CD4-positive, alpha-beta T cell treated with Interleukin-12 subunit alpha and Interleukin-12 subunit beta, for 1 hour (primary cell): ENCODE measurements at places on chromosomes 11 and 22.

- no peak for DNase-seq
Measured at GRCh38 chr11:120261931-120262330, 22.0 kb downstream of the POU2F3 start.

GRCh38 chr22:45476814-45477213, 25.9 kb upstream of the FBLN1 start:
- DNase-seq = no peak

DNA sequence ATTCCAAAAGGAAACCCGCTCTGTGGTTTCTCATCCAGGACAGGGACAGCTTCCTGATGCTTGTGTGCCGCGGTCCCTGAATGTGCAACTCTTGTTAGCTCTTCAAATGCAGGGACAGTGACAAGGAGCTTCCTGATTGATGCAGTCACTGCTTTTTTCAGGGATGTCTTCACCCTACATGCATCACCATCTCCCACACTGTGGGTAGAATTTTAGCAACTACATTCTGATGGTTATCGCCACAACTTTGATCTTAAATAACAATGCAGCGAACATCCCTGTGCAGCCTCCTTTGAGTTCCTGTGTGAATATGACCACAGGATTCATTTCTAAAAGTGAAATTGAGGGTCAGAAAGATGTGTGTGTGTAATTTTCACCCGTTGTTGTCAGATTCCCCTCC, 115.0 kb downstream of the GGTLC2 start:
- DNase-seq = peak; percentile 21

- DNase-seq = no peak
Measured at GRCh38 chr11:28133146-28133545, 25.0 kb downstream of the METTL15 start.

DNA sequence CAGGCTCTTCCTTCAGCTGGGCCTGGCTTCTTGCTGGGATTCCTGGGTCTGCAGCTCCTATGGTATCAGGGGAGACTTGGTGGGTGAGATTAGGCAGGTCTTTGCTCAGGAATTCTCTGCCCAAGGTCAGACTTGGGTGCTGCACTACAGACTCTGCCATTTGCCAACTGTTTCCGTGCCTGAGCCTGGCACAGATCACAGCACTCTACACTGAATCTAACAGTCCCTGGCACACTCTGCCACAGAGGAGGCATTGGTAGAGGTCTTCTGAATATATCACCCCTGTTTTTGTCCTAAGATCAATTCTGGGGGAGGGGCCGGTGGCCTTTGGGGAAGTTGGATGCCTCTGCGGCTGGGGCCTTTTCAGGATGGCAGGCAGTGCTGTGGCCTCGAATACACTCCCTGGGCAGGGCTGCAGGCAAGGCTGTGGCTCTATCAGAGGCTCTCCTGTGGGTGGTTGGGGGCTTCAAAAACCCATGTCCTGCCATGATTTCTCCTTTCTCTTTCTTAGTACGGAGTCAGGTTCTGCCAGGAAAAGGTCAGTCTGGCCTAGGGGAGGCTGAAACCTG, 115.0 kb upstream of the NARS2 start:
- DNase-seq = no peak

DNA sequence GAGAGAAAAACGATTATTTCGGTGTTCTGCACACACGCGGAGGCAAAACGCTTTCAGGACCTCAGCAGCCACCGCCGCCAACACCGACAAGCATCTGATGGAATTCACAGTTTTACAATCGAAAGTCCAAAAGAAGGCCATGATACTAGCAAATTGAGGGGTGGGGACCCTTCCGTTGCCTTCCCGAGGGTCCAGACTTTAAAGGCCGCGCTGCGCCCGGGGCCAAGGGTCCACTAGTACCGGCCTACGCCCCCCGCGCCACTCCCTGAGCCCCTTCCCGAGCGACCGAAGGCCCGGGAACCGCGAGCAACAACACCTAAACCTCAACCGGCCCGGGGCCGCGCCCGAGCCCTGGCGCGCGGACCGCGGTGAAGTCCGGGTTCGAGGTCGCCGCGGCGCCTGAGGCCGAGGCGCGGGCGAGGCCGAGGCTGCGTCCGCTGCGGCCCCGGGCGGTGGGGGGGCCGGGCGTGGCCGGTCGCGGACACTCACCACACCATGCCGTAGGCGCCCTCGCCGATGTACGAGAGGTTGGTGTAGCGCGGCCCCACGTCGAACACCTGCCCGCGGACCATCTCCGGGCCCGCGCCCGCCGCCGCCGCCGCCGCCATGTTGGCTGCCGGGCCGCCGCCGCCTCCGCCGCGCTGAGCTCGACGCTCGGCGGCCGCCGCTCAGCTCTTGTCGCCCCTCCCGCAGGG, 465 bp downstream of the MAPK1 start:
- DNase-seq = peak; percentile 28

DNA sequence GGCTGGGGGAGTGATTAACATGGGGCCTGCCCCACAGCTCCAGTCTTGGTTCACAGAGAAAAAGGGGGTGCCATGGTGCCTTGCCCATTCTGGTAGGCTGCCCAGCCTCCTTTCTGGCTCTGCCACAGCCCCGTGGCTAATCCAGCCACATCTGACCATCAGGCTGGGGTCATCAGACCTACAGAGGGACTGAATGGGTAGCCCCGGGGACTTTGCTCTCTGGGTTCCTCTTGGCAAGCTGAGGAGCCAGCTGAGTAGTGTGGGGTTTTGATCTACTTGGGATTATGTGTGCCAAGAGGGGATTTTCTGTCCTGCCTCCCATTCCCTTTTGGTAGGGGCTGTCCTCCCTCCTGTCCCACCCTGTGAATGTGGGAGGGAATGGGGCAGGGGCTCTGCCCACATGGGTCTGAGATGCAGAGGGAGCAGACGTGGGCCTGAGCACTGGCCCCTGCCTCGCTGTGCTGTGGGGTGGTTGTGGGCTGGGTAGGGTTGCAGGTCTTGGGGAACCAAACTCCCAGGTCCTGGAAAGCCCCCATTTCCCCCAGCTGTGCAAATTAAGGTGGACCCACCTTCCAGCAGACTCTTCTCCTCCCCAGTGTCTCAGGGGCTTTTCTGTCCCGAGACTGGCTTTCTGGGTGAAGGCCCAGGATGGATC, 32.0 kb downstream of the CD82 start:
- no peak for DNase-seq

- no peak for DNase-seq
Measured at GRCh38 chr11:43746670-43747069, 66.1 kb downstream of the HSD17B12 start.

DNA sequence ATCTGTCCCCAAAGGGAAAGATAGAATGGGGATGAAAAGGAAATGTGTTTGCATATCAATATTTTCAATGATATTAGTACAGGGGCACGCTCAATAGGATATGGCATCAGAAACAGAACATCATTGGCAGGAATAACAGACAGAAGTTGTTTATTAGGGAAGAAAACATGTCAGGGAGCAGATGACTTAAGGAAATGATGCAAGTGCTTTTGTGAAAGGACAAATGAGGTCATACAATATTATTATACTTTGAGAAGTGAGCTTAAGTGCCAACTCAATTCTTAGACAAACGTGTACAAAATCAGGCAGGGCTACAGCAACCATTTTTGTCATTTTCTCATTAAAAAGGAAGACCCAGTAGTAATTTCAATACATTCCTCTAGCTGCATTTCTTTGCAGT, 388.4 kb downstream of the SOX6 start:
- DNase-seq = no peak

DNA sequence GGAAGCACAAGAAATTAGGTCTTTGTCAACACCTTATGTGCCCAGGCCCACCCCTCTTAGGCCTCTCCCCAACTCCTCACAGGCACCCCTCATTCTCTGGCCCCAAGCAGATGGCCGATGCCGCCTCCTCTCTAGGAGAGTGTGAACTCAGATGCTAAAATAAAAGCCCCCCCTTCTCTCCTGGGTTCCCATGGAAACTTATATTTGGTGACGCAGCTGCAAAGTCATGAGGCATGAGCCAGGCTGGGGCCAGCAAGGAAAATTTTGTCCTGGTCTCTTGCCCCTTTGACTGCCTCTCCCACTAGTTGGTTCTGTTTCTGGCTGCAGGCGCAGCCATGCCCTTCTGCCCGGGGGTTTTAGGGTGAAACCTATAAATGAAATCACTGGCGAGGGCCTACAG, 11.8 kb downstream of the RCOR2 start:
- no peak for DNase-seq

DNA sequence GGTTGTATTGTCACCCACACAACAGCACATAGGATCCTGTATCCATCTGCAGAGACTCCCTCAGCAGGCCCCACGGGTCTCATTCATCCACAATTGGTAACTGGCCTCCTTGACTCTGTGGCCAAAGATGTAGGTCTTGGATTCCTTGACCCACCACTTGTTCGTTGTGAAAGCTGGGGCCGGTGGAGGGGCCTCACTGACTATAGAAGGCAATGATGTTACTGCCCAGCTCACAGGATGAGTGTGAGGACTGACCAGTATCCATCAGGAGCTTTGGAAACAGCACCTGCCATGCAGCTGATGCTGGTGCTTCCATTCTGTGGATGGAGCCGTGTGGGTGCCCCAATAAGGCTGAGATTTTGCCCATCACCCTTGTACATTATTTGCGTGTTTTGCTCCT, 615.7 kb downstream of the BRD1 start:
- no peak for DNase-seq
